Aorta (tissue), 5 donors: ENCODE measurements at places on chromosomes 2 and 18. TPM values are rescaled to one million over a fixed set of nuclear protein-coding genes. Genes with fewer than 3 reads are reported as not detected.

C1GALT1C1L gene
- total RNA-seq, result 1.2 TPM

LIPG gene
- 9.1 TPM for total RNA-seq

SKOR2 gene
- not detected for total RNA-seq

TRIB2 gene
- total RNA-seq, result 39.7 TPM

DNA sequence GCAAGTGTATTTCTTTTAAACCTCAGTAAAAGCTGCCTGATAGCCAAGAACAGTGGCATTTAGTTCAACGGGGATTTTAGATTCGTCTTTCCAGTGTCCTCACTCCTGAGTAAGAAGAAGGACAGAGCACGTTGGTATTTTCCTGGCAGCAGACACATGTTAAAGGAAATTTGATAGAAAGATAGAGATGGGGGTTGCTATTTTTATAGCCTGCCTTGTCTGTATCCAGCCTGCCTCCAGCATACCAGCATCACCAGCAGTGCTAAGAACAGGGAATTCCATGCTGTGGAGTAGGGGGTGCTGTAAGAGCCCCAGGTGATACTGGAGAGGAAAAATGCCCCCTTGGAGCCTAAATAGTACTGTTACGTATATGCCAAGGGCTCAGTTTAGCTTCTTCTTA is 1.1 kb upstream of the SMYD1 start:
- no peak for DNase-seq

GRCh38 chr2:26245810-26246209 is 1.1 kb downstream of the HADHB start:
- DNase-seq, result no peak

- no peak for DNase-seq
Observed at GRCh38 chr2:144890828-144891227, 370.9 kb upstream of the ZEB2 start.

GRCh38 chr2:70806013-70806412 is 14.4 kb downstream of the CLEC4F start:
- DNase-seq, result no peak
